Stimulated activated CD8-positive, alpha-beta memory T cell treated with anti-CD3 and anti-CD28 coated beads, Interleukin-2, amount 100 ng/mL, for 1 hour (primary cell): ENCODE measurements at places on chromosomes 1 and 21.

- DNase-seq, result no peak
Observed at GRCh38 chr1:89837036-89837481, 16.2 kb downstream of the LRRC8D start.

GRCh38 chr1:51297401-51298321 is 32.7 kb downstream of the TTC39A start:
- DNase-seq, result no peak

DNA sequence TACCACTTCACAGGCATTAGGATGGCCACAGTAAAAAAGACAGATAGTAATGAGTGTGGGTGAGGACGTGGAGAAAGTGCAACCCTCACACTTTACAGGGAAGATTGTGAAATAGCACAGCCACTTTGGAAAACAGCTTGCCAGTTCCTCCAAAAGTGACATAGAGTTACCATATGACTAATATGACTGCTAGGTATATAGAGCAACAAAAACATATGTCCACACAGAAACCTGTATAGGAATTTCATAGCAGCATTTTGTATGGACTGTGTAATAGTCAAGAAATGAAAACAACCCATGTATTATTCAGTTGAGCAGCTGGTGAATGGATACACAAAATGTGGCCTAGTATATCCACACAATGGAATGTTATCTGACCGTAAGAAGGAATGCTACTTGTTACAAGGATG is 30.4 kb upstream of the LBR start:
- no peak for DNase-seq

GRCh38 chr21:31343680-31344480 is at the start of gene TIAM1:
TSS of gene TIAM1 (minus strand) at chr21:31344261. CDS start at chr21:31266972, 77,289 bp downstream.
- DNase-seq, result no peak

DNA sequence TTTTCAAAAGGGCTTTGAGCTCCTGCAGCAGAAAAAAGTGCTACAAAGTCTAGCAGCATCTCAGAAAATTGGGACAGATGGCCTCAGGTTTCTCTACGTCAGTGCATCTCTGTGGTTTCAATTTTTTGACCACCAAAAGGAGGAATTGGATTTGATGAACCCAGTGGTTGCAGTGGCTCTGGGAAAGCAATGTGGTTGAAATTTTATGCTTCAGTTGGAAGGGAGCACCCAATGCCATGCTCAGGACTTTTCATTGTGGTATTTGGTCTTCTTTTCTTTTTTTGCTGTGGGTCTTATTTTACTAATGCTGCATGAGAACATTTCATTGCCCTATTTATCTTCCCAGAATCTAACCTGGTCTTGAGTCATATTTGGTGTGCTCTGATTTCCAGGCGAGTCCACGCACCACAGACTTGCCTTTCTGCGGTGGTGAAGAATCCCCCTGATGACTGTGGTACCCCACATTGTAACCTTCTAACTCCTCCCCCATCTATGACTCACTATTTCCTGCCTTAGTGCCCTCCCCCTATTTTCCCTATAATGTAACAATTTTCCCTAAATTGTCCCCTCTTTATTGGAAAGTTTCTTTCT is 56.7 kb downstream of the S1PR1 start:
- DNase-seq, result peak; percentile 24

GRCh38 chr1:235011599-235012435 is 116.8 kb downstream of the TOMM20 start:
- peak; percentile 89 for DNase-seq

DNA sequence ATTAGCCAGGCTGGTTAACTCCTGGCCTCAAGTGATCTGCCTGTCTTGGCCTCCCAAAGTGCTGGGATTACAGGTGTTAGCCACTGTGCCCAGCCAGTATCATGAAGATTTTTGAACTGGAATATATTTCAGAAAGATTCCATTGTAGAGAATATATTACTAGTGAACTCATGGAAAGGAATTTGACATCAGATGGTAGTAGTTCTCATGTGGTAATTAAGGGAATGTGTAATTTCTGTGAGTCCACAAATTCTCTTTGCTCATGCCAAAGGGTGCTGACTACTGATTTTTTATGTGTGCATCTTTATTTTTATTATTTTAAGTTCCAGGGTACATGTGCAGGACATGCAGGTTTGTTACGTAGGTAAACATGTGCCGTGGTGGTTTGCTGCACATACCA is 10.4 kb downstream of the DTL start:
- DNase-seq, result no peak

DNA sequence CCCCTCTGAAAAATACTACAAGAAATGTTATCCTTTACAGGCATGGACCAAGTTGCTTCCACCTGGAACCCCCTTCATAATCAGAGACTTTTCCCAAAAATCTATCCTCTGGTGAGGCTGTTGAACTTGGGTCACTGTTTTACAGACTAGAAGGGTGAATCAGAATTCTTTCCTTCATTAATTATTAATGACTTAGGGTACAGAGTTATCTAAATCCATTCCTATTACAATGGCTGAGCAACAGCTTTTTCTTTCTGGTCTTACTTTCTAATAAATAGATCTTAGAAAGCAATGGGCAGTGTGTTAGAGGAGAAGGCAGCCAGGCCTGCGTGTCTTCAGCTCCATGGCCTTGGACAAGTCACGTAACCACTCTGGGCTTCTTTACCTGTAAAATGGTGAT is 284.2 kb downstream of the ZNF648 start:
- DNase-seq, result no peak

DNA sequence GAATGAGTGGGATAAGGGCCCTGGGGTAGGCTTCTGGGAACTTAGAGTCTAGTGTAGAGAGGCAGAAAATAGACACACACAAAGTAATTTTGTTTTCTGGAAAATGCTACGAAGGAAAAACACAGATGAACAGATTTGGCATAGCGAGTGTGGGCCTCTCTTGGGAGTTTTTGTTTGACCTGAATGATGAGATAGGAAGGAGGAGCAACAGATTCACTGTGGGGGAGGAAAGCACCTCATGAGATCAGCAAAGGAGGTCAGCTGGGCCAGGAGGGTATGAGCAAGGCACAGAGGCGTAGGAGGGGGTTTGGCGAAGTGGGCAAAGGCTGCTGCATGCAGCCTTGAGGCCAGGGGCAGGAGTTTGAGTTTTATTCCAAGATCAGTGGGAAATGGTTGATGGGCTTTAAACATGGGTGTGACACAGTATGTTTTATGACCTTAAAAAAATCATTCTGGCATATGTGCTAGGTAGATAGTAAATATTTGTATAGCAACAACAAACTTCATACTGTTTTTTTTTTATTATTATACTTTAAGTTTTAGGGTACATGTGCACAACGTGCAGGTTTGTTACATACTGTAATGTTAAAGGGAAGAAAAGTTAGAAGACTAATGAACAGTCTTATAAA is 57.9 kb downstream of the FGGY start:
- no peak for DNase-seq

GRCh38 chr1:194548071-194548470 is 1361.7 kb upstream of the B3GALT2 start:
- DNase-seq, result no peak

DNA sequence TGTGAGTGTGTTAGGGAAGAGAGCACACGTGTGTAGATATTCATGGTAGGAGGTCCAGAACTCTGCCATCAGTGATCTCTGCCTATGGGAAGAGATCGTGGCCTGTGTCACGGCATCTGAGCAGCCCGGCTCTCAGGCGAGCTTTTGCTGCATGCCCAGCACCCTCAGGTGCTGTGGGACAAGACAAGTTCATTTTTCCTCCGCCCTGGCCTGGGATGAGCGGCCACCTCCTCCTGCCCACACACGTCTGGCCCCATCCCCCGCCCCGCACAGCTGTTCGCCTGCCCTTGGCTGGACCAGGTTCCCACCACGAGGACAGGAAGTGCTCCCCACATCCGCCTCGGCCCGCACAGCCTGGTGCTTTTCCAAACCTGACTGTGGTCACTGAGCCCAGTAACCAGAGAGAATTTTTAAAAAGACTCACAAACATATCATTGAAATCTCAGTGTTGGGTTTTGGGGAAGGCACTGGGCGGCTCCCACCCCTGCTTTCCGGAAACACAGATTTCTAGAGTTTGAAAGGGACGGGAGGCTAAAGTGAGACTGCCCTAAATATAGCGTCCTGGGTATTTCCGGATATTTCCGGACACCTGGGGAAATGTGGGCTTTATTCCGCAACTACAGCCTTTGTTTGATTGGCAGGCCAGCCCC is 18.0 kb downstream of the BMP8A start:
- DNase-seq, result no peak

- DNase-seq, result no peak
Observed at GRCh38 chr1:52182874-52183400, 41.0 kb downstream of the ZFYVE9 start.

DNA sequence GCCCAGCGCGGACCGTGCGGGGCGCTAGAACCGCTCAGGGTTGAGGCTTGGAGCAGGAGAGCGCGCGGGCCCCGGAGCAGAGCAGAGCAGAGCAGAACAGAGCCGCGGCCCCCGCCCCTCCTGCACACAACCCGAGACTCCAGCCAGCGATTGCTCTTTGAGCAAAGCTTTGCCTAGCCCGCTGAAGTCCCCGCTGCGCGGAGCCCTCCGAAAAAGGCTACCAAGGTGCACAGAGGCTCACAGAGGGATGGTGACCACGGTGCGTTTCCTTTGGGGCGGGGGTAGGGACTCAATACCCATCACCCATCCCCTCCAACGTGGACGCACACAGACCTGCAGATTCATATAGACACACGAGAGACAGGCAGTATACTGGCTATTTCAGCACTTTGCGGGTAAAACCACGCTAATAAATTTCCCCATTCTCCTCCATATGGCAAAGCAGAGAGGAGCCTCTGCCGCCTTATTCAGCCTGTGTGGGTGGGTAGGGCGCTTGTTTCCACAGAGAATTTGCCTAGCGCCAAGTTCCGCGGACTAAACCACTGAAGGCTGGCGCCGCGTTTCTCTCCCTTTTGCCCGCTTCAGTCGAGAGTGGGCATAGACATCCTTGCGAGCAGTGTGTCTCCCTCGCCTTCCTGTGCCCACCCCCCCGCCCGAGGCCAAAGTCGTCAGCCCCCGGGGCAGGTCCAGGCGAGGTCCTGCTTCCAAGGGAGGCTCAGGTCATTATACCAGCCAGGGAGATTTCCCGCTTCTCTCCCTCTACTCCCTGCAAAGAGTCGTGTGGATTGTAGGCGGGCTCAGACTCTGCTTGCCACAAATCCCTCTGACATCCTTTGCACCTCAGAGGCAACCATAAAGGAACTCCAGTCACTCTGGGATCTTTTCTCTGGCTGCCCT is 8.5 kb downstream of the HLX start:
- DNase-seq, result no peak

GRCh38 chr1:169309178-169310166 is 58.1 kb downstream of the NME7 start:
- no peak for DNase-seq

- no peak for DNase-seq
Observed at GRCh38 chr1:53346814-53347176, 18.9 kb upstream of the LRP8 start.
